ENCODE measurements at places on chromosomes 5 and 9.

GRCh38 chr9:129513856-129514496 is 106.9 kb downstream of the C9orf50 start:
- no peak for DNase-seq

GRCh38 chr5:39486361-39486760 is 61.6 kb upstream of the DAB2 start:
- no peak for DNase-seq

GRCh38 chr9:110815361-110815760 is 146.8 kb downstream of the MUSK start:
- DNase-seq = no peak

GRCh38 chr9:129273941-129274684 is 96.1 kb upstream of the IER5L start:
- DNase-seq = no peak

DNA sequence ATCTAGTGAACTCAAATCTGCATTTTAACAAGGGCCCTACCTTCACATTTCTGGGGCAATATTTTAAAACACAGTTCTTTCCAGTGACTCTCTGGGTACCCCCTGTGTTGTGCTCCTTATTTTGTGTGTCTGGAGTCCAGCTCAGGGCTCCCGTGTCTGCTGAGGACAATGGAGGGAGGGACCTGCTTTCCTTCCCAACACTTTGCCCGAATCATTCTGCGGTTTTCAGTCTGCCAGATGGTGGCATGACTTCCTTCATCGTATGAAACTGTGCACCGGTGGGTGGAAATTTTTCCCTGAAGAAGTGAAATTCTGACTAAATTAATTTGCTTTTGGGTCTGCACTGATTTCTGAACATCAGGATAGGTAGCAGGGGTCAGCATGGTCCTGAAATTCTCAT is 153.6 kb upstream of the CD180 start:
- DNase-seq = no peak

GRCh38 chr9:124017929-124018729 is 6.6 kb downstream of the LHX2 start:
- peak; percentile 8 for DNase-seq

- no peak for DNase-seq
These were observed 536.5 kb upstream of the GRIA1 start for GRCh38 chr5:152953788-152954483.

DNA sequence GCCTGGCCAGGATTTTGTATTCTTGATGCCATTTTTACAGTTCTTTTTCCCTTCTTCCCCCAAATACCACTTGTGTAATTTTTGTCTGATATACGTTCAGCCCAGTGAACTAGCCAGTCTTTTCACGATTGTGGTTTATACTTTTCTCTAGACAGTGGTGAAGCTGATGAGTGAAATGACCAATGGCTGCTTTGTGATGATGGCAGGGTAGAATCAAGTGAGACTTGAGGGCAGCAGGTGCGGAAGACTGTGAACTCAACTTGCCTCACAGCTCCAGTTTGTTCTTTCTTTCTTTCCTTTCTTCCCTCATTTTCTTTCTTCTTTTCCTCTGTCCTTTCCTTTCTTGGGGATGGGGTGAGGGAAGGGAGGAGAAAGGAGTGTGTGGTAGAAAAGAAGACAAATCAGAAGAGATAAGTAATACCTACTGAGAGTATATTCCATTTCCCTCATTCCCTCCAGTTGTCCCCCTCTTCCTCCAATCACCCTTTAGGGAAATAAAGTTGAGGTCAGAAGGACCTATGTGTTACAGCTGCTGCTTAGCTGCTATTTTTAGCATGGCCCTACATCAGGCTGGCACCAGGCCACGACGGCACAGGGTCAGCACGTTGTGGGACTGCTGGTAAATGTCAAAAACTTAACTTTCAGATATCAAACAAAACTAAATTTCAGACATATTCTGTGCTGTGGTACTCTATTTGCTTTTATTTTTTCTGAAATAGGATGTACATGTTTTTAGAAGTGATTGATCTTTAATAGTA is 12.3 kb downstream of the ZSWIM6 start:
- no peak for DNase-seq

DNA sequence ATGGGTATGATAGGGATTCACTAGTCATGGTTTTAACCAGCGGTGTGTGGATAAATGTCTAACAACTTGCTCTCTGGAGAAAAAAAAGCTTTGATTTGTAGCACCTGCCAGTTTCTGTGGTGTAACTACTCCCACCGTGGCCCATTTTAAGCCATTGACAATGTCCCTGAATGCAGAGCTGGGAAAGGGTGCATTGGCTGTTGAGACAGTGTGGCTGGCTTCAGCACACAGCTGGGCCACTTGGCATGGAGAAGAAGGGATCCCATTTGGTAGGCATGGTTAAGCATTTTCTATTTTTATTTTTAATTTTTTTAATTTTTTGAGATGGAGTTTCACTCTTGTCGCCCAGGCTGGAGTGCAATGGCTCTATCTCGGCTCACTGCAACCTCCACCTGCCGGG is 31.5 kb upstream of the SYNPO start:
- DNase-seq = no peak

GRCh38 chr5:861442-862366 is 10.9 kb upstream of the ZDHHC11 start:
- DNase-seq = no peak

GRCh38 chr9:115167175-115167574 is 49.2 kb upstream of the TNC start:
- DNase-seq = no peak

DNA sequence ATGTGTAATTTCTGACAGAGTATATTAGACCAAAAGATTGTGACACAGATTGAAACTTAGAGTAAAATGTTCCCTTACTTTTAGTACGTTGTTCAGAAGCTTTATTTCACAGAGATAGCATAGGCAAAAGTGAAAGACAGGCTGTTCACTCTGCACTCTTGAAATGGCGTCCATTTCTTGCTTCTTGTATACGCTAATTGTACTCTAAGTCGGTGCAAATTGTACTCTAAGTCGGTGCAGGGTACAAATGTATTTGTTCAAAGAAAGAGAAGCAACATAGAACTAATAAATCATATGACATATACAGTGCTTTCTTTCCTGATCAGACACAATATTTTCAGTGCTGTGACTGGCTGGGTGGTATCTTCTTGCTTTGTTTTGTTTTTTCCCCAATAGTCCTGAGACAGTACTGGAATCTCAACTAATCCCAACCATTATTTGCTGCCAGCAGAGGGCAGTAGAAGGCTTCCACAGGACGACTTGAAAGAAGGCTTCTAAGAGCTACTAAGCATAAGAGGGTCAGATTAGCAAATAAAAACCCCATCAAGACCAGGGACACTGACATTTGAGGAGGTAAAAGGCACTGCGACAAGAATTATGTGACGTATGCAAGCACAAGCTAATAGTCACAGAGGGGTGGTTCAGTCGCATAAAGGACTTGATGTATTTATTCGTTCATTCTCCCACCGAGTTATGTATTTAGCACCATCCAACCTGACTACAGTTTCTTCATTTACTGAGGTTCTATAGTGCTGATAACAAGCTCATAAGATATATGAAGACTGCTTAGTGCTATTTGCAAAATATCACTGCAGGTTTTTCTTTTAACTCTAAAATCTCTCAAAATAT is 831.8 kb downstream of the TAF11L14 start:
- peak; percentile 39 for DNase-seq

- peak; percentile 62 for DNase-seq
These were observed 122.5 kb downstream of the SLC1A3 start for GRCh38 chr5:36728697-36729543.

DNA sequence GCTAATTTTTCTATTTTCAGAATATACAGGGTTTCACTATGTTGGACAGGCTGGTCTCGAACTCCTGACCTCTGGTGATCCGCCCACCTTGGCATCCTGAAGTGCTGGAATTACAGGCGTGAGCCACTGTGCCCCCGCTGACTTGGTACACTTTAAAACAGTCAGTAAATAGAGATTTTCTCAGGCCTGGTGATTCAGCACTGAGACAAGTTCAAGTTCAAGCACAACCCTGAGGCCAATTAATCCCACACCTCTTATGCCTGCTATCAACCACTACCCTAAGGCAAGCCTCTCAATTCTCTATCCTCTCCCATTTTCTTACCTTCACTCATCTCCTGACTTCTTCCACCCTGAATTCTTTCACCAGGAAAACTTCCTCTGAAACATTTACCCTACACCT is 18.9 kb downstream of the MUSK start:
- no peak for DNase-seq

DNA sequence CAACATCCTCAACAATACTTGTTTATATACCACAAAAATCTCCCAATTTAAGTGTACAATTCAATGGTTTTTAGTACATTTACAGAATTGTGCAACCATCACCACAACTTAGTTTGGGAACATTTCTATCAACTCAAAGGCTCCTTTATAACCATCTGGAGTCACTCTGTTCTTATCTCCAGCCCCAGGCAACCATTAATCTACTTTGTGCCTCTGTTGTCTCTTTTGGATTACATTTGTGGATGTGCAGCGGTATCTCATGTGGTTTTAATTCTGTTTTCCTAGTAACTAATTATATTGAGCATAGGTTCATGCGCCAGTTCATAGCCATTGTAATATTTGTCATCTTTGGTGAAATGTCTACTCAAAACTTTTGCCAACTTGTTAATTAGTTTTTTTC is 14.4 kb downstream of the ADAMTS19 start:
- DNase-seq = no peak

DNA sequence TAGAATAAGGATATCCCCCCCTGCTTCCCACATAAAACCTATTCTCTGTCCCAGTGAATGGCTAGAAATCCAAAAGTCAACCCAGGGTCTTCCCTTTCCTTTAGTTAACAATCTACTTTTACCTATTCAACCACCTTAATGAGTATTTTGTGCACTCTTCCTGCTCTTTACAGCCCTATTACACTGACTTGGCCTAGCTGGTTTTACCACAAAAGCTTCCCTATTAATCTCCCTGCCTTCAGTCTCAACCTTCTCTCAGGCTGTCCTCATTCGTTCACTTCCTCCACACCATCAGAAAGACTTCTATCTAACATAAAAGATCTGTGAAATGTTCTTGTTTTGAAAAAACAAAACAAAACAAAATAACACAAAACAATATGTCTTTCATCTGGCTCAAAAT is 16.2 kb downstream of the CTNNAL1 start:
- DNase-seq = no peak

DNA sequence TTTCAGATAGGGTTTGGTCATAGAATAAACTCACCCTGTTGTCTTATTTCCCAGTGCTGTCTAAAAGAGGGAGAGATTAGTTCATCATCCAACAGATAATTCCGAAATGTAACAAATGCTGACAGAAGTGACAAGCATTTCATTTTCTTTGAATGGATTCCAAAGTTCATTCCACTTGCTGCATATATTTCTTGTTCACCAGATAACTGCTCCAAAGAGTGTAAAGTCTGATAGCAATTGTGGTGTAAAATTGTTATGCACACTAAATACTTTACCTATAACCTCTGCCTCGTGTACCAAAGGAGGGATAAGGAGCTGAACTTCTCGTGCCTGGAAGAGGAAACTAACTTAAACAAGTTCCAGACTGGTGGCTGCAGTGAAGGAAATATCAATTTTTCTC is 290.0 kb upstream of the ADAMTSL1 start:
- no peak for DNase-seq

DNA sequence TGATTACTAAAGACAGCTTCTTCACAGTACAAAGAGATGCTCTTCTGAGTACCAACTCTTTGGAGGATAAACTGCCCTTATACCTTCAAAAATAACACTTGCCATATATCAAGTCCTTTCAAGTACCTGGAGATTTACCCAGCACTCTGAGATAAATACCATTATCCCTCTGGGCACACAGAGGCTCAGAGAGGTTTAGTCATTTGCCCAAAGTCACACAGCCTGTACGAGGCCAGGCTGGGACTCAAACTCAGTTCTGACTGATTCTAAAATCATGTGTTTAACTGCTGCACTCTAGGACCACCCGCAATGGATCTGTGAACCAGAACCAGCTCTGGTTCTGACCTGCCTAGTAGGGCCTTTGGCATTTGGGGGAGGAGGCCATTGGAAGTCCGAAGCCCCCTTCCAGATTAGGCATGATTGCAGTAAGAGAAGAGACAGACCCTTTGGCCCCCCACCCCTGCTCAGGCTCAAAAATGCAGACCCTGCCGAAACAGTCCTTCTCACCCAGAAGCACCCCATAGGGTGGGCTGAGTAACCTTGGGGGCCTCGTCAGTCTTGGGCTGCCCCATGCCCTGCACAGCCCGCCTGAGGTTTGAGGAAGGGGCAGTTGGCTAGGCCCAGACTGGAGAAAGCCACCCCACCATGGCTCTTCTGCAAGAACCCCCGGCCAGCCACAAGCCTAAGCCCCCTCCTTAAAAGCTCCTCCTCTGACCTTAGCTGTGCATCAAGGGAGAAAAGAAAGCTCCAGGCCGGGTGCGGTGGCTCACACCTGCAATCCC is 32.8 kb upstream of the IL17B start:
- no peak for DNase-seq

DNA sequence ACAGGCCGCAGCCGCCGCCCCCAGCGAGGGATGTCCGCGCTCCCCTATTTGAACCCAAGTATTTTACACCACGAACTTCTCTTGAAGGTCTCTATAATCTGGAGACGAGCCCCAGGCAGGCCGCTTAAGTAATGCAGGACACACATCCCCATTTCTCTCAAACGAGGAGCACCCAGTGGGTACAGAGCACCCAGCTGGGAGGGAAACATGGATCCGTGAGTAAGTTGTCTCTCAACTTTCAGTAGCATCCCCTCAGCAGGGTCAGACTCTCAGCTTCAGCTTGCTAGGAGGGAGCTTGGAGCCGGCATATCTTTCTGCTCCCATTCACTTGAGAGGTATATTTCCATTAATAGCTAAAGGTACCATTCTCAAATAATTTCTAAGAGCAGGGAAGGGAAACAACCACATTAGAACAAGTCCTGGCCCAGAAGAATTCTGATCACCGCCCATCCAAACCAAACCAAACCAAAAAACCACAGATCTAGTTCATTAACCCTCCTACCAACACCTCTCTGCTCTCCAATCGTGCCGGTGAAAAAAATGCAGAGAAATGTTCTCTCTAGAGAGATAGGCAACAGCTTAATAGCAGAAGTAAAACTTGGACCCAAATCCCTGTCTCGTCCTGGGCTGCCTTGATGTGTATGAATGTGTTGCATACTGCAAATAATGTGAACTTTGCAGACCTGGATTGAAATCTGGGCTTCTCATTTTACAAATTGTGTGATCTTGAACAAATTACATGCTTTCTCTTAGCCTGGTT is 910 bp downstream of the TDRD7 start:
- peak; percentile 47 for DNase-seq

DNA sequence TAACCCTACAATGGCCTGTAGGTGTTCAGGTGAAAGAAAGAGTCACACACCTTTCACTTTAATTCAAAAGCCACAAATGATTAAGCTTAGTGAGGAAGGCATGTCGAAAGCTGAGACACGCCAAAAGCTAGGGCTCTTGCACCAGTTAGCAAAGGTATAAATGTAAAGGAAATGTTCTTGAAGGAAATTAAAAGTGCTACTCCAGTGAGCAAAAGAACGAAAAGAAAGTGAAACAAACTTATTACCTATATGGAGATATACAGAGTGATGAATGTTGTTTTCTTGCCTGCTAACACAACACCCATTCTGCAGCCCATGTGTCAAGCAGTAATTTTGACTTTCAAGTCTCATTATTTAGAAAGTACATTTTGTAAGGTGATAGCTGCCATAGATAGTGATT is 254.2 kb upstream of the SLC24A2 start:
- DNase-seq = no peak
